ENCODE measurements at places on chromosomes 5 and 9.

GRCh38 chr5:173644673-173645436, 28.4 kb upstream of the BOD1 start:
- DNase-seq, result no peak

DNA sequence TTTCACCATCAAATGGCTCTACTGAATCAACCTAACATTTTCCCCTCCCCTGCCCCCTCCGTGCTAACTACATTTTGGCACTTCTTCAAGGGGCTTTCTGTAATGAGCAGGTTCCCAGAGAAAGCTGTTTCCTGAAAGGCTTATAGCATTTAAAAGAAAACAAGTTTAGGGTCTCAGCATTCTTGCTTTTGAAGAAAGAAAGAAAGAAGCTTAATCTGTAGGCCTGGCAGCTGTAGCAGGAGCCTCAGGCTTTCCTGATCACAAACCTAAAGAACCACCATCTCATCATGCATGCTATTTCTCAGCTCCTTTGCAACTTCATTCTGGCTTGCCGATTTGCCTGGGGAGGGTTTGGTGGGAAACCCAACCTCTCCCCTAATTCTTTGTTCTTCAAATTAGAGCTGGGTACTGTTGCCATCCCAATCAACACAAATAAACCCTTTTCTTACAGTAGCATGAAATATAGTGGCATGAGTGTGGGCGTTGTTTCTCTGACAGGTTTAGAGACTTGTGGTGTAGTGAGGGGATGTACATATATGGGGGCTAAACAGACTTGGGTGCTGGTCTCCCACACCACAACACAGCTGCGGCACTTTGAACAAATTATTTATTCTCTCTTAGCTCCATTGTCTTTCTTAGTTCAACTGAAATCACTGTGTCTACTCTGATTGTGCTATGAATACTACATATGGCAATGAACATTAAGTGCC, 160.5 kb upstream of the TNC start:
- DNase-seq, result no peak

DNA sequence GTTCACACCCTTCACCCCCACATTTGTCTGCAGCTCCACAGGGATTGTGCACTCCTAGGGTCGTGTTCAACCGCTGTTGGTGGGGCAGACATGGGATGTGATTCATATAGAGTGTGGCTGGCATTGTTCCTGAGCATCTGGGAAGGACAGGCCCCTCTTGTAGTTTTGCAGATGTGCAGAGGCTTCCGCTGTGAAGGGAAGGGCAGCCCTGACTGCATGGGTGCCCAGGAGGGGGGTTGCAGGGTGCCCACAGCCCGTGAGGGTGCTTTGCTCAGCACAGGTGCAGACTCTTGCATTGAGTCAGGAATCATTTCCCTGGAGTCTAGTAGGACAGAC, 30.2 kb upstream of the PITX1 start:
- no peak for DNase-seq

GRCh38 chr9:20479419-20480155, 142.7 kb downstream of the MLLT3 start:
- DNase-seq, result no peak

- no peak for DNase-seq
Measured at GRCh38 chr5:139665626-139666025, 17.5 kb downstream of the CXXC5 start.

DNA sequence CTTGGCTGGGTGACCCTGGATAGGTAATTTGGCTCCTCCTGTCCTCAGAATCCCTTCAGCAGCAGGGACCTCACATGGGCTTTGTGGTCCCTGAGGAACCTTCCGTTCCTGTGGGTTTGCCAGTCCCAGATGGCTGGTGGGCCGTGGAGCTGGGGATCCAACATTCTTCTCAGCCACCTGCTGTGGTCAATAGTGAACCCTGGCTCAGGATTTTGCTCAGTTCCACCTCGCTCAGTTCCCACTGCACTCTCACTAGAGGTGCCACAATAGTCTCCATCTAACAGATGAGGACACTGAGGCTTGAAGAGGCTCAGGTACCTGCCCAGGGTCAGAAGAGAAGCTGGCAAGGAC, 17.1 kb upstream of the SPOUT1 start:
- DNase-seq, result no peak

GRCh38 chr5:133117166-133117911, 65.5 kb downstream of the HSPA4 start:
- DNase-seq, result no peak

DNA sequence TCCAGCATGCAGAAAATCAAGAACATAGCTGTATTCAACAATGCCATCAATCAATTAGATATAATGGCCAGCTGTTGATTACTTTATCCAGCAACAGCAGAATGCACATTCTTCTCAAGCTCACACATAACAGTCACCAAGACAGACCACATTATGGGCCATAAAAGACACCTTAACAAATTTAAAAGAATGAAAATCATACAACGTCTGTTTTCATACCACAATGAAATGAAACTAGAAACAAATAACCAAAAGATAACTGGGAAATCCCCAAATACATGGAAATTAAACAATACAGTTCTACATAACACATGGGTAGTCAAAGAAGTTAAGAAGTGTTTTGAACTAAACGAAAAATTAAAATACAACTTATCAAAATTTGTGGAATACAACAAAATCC, 130.9 kb upstream of the GNA14 start:
- no peak for DNase-seq

DNA sequence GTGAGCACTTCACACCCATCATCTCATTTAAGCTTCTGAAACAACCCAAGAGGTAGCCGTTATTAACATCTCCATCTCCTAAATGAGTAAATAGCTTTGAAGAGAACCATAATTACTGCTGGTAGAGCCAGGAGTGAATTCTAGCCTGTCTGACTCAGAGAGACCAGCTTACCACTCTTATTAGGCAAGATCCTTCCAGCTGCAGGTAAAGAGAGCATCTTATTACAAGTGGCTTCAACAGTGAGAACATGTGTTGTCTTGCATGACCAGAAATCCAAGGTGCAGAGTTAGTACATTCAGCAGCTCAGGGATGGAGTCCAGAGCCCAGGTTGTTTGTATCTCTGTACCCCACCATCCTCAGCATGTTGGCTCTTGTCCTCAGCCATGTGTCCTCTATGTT, 10.9 kb upstream of the AFAP1L1 start:
- DNase-seq, result no peak

DNA sequence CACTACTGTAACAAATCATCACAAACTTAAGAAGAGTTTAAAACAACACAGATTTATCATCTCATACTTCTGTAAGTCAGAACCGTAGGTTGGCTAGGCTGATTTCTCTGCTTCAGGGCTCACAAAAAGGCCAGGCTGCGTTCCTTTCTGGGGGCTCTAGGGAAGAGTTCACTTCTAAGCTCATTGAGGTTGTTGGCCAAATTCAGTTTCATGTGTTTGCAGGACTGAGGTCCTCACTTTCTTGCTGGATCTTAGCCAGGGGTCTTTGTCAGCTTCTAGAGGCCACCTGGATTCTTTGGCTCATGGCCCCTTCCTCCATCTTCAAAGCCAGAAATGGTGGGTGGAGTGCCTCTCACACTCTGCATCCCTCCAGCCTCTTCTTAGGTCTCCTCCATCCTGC, 76.0 kb downstream of the ACTBL2 start:
- no peak for DNase-seq

- no peak for DNase-seq
Measured at GRCh38 chr9:136119883-136120393, 1.3 kb upstream of the TMEM250 start.

GRCh38 chr9:74573640-74574191, 76.6 kb downstream of the RORB start:
- DNase-seq, result no peak

DNA sequence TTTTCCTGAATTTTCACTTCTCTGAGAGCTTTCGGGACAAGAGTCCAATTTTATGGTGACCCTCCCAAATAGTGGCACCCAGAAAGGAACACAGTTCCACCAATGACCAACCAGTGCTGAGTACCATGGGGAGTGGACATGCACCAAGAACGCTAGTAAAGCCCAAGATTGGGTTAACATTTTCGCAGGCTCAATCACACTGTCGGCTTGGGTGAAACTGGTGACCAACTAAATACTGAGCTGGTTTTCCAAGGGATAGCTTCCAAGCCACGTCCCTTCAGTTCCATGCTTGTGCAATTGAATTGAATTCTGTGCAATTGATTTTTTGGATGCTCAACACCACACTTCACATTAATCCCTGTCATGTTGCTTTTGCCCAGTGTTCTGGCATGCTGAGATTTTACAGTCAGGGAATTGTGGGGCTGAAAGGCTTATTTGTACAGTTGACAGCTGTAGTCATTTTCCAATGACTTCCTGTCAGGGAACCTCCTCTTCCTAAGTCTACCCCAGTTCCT, 37.6 kb upstream of the TRMT10B start:
- no peak for DNase-seq

All from A549 (cell line).